ENCODE measurements at places on chromosomes 2 and 18. TPM values are rescaled to one million over a fixed set of nuclear protein-coding genes. Genes with fewer than 3 reads are reported as not detected.

- no peak for DNase-seq
Observed at GRCh38 chr2:177666408-177666807, 273.8 kb downstream of the AGPS start.

DNA sequence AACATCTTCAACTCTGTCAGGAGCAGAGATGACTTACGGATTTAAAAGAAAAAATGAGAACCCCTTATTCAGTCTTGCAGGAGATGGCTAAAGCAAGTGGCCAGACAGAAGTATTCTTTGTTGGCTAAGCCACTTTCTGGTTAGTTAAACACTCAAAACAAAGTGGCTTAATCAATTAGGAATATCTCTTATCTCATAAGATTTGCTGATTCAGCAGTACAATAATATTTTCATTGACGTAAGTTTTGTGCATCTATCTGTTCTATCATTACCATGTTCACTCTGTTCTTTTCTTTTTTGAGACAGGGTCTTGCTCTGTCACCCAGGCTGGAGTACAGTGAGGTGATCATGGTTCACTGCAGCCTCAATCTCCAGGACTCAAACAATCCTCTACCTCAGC lies 342.0 kb downstream of the EN1 start:
- no peak for DNase-seq

GRCh38 chr2:105744091-105744908 lies 412 bp upstream of the NCK2 start:
- peak; percentile 82 for DNase-seq

- no peak for DNase-seq
Observed at GRCh38 chr2:237714690-237715458, 83.7 kb upstream of the RBM44 start.

DNA sequence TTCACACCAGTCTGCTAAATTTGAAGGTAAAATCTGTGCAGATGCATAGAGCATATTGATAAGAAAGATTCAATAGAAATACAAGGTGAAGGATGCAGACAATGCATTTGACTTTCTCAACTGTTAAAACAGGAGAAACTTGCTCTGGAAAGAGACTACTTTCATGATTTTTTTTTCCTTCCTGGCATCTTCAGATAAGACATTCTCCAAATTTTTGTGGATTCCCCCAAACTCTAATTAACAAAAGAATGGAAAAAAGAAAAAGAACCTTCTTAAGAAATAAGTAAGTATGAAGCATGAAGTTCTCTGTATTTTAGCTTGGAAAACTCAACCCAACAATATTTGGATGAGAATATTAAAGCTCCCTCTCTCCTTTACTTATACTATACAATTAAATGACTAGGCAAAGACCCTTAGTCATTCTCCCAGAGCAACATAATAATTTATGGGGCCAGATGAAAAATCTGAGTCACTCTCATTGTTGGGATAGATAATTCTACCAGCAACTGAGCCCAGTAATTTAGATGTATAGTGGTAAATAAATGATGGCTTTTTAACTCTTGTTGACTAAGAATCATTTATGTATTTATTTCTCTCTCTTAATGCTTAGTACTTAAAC lies 298.7 kb upstream of the COL3A1 start:
- DNase-seq, result no peak

- no peak for DNase-seq
Observed at GRCh38 chr2:134671513-134671912, 47.3 kb downstream of the TMEM163 start.

- DNase-seq, result no peak
Observed at GRCh38 chr2:215728504-215729065, 284.8 kb downstream of the MREG start.

DNA sequence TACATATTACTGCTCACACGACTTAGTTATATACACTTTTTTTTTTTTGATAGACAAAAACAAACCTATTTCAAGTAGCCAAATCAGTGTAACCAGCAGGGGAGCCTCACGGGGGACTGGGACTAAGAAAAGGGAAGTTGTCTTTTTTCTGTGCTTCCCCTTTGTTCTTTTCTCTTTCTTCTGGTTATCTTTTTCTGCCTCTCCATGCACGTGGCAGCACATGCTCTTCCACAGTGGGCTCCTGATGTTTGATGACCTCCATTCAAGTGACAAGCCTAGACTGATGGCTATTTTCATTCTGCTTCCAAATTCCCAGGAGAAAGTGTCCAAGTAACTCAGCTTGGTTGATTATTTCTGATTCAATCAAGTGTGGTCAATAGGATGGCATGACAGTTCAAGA lies 98.2 kb upstream of the STK39 start:
- no peak for DNase-seq

DNA sequence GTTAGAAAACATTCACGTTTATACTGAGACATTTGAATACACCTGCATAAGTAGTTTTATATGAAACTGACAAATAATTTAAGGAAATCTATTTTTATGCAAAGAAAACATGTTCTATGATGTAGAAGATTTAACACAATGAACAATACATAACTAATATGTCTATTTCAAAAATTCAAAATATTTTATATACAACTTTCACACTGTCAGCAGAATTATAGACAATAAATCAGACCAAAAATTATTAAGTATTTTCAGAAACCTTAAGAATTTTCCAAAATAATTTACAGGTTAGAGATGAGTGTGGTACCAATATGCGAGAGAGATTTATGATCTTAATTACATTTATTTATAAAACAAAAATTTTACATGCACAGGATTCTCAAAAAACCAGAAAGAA lies 1561.0 kb upstream of the ZEB2 start:
- DNase-seq, result no peak

DNA sequence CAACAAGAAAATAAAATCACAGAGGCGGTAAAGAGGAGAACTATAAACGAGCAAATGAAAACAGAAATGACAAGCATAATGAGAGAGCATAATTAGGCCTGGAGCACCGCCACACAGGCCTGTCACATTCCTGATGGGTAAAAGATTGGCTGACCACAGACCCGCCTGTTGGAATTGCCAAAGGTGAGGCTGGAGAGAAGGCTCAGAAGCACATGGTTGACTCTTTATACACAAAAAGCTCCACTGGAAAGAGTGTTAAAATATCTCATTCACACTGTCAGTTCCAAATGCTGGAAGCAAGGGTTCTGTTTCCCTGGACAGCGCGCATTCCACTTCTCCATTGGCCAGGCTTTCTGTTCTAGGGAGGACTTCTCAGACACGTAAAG lies 5.9 kb upstream of the LGALSL start:
- DNase-seq, result no peak

DNA sequence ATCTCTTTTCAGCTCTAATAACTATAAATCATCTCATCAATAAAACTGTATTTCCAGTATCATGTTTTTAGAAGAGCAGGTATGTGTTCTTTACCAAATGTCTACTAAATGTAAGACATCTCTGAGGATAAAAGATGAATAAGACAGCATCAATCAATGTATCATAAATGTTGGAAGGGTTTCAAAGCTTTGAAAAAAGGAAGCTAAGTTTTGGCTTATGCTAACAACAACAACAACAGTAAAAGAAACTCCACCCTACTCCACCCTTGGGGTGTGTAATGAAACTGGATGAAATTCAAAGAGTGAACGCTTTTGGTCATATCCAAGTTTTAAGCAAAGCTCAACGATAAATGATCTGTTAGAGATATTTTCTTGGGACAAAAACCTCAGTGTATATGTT lies 17.1 kb downstream of the PRKD3 start:
- DNase-seq, result no peak

DNA sequence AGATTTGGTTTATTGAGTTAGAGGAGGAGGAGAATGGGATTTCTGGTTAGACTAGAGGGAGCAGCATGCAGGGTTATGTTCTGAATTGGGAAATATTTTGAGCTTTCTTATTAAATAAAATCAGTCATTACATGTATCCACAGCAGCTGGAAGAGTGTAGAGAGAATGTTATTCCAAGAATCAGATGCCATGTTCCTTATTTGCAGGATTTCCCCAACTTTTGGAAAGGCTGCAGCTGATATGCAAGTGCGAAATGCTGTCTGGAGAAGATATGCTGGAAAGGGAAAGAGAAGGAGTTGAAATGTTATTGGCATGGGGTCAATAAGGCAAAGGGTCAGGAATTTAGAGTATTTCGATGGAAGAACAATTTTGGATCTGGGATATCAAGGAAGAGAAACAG lies 255.8 kb downstream of the MTX2 start:
- no peak for DNase-seq

DNA sequence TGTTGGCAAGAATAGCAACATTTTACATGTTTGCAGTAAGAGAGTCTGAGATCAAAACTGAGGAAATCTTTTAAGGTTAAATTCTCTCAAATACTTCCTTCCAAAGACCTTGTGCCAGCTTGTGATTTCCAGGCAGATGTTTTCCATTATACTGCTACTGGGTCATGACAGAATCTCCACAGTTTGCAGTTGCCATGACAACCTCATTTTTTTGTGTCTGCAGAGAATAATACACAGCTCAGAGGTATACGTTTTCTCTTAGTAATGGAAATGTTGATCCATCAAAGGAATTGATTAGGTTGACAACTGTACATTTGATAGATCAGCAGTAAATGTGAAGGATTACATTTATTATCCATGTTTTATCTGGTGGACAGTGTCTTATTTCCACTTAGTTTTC lies 29.1 kb upstream of the CSRNP3 start:
- DNase-seq, result no peak

DNA sequence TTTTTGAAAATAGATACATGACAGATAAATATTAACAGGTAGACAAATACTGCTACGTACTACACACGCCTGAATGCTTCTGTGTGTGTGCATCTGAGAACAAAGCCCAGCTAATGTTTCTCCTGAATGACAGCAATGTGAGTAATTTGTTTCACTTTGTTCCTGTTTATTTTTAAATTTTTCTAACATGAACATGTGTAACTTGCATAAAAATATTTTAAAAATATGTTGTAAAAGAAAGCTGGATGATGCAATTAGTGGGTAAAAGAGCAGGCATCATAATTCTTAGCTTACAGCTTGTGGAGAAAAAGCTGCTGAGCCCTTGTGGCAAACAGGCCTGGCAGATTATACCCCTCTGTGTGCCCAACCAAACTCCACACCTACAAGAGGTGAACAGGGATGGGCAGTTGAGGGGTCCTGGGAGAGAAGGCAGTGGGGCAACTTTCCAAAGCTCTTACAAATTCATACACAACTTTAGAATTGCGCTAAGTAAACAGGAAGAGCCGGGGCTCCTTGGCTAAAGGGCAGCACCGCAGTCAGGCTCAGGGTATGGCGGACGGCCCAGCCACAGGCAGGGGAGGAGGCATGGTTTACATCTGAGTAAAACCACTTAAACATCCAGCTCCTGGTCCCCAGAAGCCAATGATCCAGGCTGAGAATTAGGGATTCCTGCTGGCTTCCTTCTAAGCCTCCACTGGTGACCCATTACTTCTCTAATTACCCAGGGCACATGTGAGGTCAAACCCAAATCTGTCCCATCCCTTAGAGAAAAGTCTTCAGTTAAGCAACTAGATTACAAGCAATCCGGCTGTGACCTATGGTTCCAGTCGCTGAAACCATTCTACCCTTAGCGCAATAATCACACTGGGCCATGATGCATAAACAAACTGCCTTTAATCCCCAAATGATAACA lies 14.0 kb downstream of the PXDN start:
- DNase-seq, result no peak

DNA sequence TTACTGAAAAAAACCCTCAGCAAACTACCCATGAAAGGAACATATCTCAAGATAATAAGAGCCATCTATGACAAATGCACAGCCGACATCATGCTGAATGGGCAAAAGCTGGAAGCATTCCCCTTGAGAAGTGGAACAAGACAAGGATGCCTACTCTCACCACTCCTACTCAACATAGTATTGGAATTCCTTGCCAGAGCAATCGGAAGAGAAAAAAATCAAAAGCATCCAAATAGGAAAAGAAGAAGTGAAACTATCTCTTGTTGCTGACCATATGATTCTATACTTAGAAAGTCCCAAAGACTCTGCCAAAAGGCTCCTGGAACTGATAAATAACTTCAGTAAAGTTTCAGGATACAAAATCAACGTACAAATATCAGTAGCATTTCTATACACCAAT lies 40.6 kb upstream of the MSTN start:
- DNase-seq, result no peak

GRCh38 chr2:9767656-9768281 lies 75.5 kb upstream of the TAF1B start:
- no peak for DNase-seq

GRCh38 chr2:238726670-238727584 lies 121.0 kb upstream of the TWIST2 start:
- no peak for DNase-seq

DNA sequence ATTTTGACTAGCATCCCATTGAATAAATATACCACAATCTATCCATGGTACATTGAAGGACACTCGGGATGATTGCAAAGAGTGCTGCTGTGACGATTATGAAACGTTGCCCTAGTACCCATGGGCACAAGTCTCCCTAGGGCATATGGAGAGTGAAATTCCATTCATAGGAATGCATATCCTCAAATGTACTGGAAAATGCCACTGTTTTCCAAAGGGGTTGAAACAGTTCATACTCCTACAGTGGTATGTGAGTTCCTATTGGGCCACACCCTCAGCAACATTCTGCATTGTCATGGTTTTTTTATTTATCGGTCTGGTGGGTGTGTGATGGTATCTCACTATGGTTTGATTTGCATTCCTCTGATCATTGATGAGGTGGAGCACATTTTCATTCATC lies 130.6 kb downstream of the TWIST2 start:
- DNase-seq, result no peak

GRCh38 chr18:79815657-79816056 lies 17.9 kb downstream of the KCNG2 start:
- no peak for DNase-seq

- DNase-seq, result no peak
Observed at GRCh38 chr18:9474108-9474982, 968 bp upstream of the RALBP1 start.

DNA sequence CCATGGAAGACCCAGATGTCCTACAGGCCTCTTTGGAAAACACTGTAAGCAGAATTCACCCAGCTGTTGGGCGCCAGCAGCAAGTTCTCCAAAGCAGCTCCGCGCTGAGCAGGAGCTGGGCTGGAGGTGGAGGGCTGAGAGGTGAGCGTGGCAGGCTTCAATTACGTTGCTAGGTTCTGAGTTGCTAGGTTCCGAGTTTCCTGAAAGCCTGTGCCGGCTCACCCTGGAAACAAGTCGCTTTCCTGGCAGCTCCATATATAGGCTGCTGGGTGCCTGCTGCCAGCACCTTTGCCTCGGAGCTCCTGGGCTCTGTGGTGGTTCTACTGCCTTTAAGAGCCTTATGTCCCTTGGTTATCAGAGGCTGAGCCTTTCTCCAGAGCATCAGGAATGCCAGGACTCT lies 14.4 kb upstream of the EGR4 start:
- DNase-seq, result no peak

GRCh38 chr18:76565238-76566173 lies 70.5 kb upstream of the ZNF516 start:
- DNase-seq, result peak; percentile 81

The C2orf66 gene
- not detected for total RNA-seq

The CAPN14 gene
- total RNA-seq, result 0.32 TPM

The SERPINB12 gene
- not detected for total RNA-seq

The TMX3 gene
- total RNA-seq, result 23.0 TPM

The MDH1B gene
- 0.54 TPM for total RNA-seq

The SERPINB13 gene
- total RNA-seq, result not detected

The TBC1D8 gene
- 51.4 TPM for total RNA-seq

The COLEC11 gene
- 2.9 TPM for total RNA-seq

The BCS1L gene
- 47.6 TPM for total RNA-seq

The RAB6C gene
- 0.22 TPM for total RNA-seq

The MTCL1 gene
- total RNA-seq, result 9.0 TPM

The REG3G gene
- not detected for total RNA-seq

The LYG2 gene
- not detected for total RNA-seq

The SELENOI gene
- total RNA-seq, result 11.4 TPM

The COBLL1 gene
- 12.1 TPM for total RNA-seq

The ECEL1 gene
- total RNA-seq, result not detected

The SLC11A1 gene
- 4.4 TPM for total RNA-seq

The SERPINB11 gene
- total RNA-seq, result not detected

The DRC1 gene
- not detected for total RNA-seq

The PAX8 gene
- total RNA-seq, result 0.35 TPM
